ENCODE measurements at places on chromosomes 3 and 15. TPM values are rescaled to one million over a fixed set of nuclear protein-coding genes. Genes with fewer than 3 reads are reported as not detected.

DNA sequence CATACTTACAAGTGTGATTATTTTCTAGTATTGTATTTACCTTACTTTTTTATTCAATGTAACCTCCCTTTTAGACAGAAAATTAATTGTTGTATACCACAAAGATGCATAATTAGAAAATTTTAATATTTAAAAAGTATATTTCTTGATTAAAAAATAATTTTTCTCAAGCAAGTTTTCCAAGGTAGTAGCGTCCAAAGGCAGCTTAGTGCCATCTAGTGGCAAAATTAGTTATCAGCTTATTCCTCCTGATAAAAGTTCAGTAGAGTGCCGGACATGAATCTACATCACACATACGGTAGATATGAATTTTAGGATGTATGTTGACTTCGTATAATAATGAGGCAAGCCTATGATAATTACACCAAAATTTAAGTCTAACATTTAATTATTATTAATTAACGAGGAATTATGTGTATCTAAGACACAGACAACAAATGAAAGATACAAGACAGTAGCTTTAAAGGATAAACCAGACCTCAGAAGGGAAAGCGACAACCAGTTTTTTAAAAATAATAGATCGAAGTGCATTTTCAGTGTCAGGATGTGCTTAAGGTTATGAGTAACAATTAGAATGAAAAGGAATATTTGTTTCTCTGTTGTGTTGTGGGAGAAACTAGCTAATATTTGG lies 405.9 kb downstream of the ROBO1 start:
- no peaks in the 10 kb centered on the region for H3K27me3 ChIP-seq
- DNase-seq, result no peak
- H3K4me1 ChIP-seq, result no peaks in the 10 kb centered on the region
- H3K36me3 ChIP-seq, result no peaks in the 10 kb centered on the region
- H3K4me3 ChIP-seq, result no peak overlapping the region

GRCh38 chr15:92583096-92584034 lies 72.2 kb downstream of the FAM174B start:
- no peaks in the 10 kb centered on the region for H3K36me3 ChIP-seq
- H3K27ac ChIP-seq, result no peak overlapping the region
- H3K4me3 ChIP-seq, result no peak overlapping the region
- H3K27me3 ChIP-seq, result no peaks in the 10 kb centered on the region
- H3K4me1 ChIP-seq, result no peaks in the 10 kb centered on the region
- no peak for DNase-seq

DNA sequence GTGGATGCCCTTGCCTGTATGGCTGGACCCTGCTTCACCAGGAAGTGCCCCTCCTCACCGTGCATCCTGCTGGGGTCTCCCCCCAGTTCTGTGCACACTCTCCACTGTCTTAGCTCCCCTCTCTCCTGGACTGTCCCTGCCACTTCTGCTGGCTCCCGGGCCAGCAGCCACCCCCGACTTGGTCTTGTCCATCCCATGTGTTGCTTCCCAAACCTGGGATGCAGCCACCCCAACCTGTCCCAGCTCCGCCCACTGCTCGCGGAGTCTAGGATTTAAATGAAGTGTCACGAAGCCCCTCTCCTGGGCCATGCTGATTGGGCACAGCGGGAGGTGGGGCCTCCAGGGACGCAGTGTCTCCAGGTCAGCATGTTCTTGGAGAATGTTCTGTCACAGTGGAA lies 48.5 kb downstream of the PLXNA1 start:
- no peak overlapping the region for H3K4me3 ChIP-seq
- peaks cover 8% of the 10 kb centered on the region for H3K4me1 ChIP-seq
- no peaks in the 10 kb centered on the region for H3K27me3 ChIP-seq
- H3K36me3 ChIP-seq, result no peaks in the 10 kb centered on the region
- no peak overlapping the region for H3K27ac ChIP-seq

DNA sequence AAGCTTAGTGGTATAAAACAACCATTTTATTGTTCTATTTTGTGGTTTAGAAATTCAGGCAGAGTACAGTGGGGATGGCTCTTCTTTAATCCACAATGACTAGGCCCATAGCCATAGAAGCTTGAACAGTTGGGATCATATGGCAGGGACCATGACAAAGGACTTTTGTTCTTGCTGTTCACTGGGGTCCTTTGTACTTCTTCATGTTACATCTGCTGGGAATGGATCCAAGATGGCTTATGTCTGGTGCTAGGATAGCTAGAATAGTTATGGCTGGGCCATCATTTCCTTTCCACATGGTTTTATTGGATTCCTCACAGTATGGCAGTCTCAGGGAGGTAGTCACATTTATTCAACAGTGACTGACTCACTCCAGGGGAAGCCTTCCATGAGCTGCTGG lies 427.9 kb upstream of the AGTR1 start:
- no peaks in the 10 kb centered on the region for H3K4me1 ChIP-seq
- no peaks in the 10 kb centered on the region for H3K27me3 ChIP-seq
- H3K36me3 ChIP-seq, result no peaks in the 10 kb centered on the region
- no peak overlapping the region for H3K4me3 ChIP-seq

DNA sequence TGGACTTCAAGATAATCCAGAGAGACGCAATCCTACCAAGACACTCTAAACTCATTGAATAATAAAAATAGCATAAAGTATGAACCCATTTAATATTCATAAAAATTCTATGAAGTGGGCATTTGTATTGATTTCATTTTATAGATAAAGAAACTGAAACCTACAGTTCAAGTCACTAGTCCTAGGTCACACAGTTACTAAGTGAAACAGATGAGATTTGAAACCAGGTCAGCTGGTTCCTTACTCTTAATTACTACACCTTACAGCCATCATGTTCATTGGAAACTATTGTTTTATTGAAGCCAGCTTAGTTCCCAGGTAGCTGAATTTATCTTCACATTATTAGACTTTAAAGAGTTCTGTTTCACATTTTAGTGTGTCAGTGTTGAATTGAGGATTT lies 158.7 kb downstream of the EPHA3 start:
- no peak overlapping the region for H3K4me3 ChIP-seq
- H3K36me3 ChIP-seq, result no peaks in the 10 kb centered on the region
- H3K27me3 ChIP-seq, result no peaks in the 10 kb centered on the region
- no peak for DNase-seq

SNTN gene
- total RNA-seq, result not detected

MCF2L2 gene
- 1.7 TPM for total RNA-seq

TIMMDC1 gene
- total RNA-seq, result 114 TPM

LRRC34 gene
- 4.0 TPM for total RNA-seq

Data from kidney (tissue), 22 donors.